ENCODE measurements at places on chromosomes 11 and 22.

DNA sequence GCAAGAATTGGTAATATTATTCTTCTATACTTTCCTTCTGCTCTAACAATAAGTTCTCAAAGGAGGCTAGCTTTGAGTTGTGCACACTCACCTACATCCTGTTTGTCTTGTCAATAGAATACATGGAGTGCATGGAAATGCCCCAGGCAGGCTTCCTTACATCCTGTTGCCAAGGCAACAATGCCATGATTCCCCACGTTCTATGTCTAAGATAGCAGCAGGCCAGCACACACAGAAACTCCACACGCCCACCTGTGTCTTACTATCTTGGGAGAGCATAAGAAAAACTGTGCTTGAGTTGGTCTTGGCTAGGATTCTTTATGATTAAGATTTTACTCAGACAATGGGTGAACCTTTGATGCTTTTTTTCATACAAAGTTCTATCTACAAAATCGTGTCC, 379.2 kb downstream of the AASDHPPT start:
- DNase-seq = peak; percentile 70

DNA sequence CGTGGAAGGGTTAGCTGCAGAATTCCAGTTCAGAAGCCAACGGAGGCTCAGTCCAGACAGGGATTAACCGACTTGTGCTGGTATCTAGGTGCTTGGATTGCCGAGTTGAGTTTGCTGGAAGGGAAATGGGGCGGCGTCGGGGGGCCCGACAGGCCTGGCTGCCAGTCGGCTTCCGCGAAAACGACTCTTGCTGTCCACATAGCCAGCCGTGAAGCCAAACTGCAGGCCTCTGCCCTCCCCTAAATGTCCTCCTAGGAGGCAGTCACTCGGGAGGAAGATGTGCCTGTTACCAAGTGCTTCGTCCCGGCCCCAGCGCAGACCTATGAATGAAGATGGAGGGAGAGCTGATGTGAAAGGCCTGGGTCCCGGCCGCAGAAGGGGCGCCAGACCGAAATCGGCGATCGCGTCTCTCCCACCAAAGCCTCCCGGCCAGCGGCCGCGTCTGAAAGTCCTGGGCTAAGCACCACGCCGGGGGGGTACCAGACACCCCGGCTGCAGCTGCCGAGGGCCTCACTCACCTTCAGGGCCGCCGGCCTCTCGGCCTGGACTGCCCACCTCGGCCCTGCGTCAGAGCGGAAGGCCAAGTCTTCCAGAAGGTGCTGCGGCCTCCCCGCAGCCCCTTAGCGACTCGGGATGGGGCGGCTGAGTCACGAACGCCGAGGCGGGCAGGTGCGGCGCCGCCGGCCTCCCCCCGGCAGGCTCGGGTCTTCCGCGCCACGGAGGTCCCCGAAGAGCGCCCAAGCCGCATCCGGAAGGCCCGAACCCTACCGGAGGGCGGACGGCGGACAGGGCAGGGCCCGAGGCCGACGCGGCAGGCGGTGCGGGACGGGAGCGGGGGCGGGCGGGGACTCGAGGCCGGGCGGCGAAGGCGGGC, 7.5 kb downstream of the DPAGT1 start:
- peak; percentile 50 for DNase-seq

DNA sequence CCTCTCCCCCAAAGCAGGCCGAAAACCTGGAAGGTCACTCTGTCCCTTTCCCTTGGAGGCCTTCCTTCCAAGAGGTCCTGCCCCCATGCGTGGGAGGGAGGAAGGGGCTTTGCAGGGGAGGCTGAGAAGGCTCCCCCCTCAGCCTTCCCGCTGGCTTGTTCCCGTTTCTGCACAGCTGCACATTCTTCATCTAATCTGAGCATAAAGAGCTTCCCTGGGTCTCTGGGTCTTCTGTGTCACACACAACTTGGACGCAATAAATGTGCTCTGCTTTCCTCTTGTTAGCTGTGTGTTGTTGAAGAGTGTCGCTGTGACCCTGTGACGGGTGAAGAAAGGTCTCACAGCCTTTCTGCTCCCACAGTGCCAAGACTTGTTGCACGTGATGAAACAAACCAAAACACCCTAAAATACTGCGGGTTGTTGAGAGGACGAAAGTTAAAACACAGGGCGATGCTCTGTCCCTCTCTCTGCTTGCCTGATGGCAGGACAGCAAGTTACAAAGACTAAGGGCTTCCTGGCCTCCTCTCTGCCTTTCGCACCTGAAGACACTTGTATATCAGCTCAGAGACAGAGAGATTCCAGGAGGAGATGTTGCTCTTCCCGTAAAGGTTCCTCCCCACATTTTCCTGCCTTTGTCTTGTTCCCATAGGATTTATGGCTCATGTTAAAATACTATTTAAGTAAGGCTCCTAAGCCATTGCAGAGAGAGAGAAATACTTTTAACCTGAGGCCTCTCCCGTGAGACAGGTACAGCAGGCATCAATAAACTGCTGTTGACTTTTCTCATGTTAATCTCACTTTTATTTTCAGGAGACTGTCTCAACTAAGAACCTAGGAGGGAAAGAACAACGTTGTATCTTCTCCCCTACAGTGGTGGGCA, 15.4 kb upstream of the IFITM3 start:
- no peak for DNase-seq

DNA sequence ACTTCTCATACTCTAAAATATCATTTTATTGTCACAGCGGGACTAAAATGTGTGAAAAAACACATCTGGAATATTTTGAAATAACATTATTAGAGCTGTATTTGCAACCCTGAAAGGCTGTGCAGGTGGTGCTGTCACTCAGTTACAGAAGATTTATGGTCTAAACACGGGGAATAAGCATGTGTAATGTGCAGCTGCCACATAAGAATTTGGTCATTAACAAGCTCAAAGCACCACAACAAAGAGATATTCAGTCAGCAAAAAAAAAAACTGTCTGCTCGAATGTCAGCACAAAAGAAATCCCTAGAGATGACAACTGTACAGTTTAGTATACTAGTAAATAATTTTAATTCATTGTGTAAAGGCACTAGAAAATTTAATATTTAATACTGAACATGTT, 31.3 kb downstream of the TMEM123 start:
- no peak for DNase-seq

GRCh38 chr11:18312663-18313420, 9.1 kb downstream of the HPS5 start:
- DNase-seq = no peak

DNA sequence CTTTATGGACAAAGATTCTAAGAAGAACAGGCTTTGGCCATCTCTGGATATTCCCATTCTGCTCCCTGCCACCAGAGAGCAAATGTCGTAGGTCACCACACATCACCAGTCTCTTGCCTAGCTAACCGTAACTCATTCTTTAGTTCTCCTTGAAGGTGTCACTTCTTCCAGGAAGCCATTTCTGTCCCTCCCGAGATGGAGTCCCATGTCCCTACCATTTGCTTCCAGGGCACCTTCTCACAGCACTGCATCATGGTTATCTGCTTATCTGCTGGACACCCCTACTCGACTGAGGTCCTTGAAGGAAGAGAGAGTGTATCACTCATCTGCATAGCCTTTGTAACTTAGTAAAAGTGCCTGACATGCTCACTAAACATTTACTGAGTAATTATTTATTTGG, 47.6 kb downstream of the FAM83F start:
- DNase-seq = no peak

GRCh38 chr22:46561435-46561905, 24.1 kb upstream of the CELSR1 start:
- DNase-seq = no peak

- DNase-seq = peak; percentile 98
Measured at GRCh38 chr11:28384418-28384817, 276.2 kb downstream of the METTL15 start.

DNA sequence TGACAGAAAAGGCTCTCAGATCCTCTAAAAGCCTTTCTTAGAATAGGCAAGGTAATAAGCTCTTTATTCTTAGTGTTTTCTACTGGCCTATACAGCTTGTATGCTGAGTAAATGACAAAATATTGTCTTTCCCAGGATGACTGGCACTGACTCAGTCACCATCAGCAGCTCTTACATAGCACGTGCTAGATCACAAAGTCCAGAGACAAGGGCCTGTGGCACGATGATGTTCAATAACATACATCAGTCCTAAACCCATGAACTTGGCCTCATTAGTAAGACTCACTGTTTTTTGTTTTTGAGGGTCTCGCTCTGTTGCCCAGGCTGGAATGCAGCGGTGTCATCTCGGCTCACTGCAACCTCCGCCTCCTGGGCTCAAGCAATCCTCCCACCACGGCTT, 42.7 kb downstream of the CELF1 start:
- no peak for DNase-seq

DNA sequence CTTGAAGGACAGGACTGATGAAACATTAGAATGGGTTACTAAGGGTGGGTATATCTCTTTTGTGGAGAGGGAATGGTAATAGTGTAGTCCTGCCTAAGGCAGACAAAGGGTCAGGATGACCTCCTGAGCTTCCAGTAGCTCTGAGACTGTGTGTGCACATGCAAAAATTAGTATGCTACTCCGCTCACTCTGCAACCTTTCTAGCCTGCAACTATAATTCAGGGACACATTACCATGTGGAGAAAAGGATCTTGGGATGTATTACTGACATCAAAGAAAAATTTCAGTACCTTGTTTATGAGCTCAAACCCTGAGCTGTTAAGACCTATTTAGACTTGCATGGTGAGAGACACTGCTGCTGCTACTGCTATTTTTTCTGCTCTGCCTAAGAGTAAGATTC, 25.4 kb downstream of the LARGE2 start:
- no peak for DNase-seq

- DNase-seq = no peak
Measured at GRCh38 chr11:88183233-88183632, 8.0 kb upstream of the RAB38 start.

DNA sequence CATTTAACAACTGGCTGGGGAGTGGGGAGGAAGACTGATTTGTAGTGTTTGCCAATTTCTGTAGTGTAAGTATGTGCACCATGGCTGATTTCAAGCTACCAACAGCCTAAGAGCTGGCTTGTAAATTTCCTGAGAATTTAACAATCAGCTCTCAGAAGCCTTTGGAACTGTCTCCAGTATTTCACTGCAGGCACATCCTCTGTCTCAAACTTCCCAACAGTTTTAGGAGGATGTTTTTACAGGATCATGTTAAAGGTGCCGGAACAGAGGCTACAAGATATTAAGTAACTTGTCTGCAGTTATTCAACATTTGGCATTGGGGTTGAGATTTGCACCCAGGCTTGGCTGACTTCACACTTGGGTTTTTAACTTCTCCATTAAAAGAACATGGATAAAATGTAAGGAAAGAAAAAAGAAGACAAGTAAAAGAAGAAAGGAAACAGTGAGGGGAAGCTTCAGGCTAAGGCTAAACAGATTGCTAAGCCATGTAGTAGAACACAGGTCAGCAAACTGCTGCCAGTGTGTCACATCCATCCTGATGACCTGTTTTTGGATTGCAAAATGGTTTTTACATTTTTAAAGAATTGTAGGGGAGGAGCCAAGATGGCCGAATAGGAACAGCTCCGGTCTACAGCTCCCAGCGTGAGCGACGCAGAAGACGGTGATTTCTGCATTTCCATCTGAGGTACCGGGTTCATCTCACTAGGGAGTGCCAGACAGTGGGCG, 204.8 kb upstream of the SESN3 start:
- DNase-seq = no peak

GRCh38 chr11:67015048-67015447, 7.9 kb upstream of the SYT12 start:
- no peak for DNase-seq

DNA sequence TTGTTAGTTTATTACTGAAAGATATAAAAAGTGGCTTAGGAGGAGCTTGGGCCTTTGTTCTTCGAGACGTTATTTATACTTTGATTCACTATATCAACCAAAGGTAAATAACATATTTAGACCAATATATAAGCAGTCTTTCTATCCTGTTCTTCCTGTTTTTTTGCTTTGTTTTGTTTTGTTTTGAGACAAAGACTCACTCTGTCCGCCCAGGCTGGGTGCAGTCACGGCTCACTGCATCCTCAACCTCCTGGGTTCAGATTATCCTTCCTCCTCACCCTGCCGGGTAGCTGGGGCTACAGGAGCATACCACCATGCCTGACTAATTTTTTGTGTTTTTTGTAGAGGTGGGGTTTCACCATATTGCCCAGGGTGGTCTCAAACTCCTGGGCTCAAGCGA, 66.8 kb downstream of the ATM start:
- DNase-seq = no peak

DNA sequence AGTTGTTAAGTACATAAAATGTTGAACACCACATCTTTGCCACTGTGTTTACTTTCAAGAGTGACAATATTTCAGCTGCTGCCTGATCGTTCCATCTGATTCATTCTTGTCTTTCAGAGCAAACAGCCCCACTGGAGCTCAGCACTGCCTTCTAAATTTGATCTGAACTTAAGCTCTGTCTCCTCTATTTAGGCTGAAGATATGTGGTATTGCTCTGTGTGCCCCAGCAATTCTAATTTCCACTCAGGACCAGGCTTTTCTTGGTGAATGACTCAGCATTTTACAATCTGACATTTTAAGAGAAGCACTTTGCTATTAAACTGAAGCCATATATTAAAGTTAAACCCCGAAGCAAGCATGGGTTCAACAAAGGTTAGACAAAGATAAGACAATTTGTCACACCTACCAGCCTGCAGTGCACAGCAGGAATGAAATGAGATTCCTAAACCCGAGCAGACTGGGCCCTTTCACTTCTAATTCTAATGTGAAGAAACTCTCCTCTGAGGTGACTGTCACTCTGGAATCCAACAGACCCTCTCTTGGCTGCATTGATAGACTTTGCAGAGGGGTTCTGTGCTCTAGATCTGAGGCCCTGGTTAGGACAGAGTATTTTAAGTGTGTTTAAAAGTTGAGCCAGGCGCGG, 41.7 kb upstream of the PLET1 start:
- DNase-seq = peak; percentile 23

Measured in fibroblast of lung (primary cell).